ENCODE measurements at places on chromosomes 2 and 18.
A peak's percentile ranks its signal among the peaks of the same experiment; 100 is the strongest.

- DNase-seq, result peak; percentile 86
These were observed 1.6 kb upstream of the KLF7 start for GRCh38 chr2:207167099-207167923.

DNA sequence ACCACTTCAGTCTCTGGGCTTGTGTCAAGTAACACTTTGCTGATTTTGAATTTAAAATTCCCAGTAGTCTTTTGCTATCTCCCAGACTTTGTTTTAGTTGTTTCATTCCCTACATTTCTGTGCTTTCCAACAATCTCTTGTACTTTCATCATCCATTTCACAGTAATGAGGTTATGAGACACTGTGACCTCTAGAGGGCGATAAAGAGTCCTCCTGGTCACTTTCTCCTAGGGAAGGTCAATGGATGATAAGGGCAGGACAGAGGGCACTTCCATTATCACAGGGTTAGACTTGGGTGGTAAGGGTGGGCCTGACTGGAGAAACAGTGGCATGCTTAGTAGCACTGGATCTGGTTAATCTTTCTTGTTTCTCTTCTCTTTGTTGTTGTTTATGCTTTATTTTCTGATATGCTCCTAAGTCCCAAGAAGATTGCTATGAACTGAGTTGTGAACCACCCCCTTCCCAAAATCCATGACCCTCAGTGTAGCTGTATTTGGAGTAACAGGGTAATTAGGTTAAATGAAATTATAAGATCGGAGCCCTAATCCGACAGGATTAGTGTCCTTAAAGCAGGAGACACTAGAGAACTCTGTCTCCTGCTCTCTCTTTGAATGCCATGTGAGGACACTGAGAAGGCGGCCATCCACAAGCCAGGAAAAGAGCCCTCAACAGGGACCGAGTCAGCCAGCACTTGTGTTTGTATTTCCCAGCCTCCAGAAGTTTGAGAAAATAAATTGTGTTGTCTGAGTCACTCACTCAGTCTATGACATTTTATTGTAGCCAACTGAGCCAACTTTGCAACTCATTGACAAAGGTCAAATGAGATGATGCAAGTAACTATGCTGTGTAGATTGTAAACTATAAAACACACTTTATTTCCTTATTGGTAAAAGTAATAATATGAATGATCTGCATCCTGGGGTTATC is 779.2 kb downstream of the CNTNAP5 start:
- DNase-seq, result peak; percentile 0

GRCh38 chr2:117686699-117687098 is 127.8 kb upstream of the DDX18 start:
- no peak for DNase-seq

GRCh38 chr2:186575302-186575701 is 14.6 kb upstream of the ITGAV start:
- DNase-seq, result peak; percentile 98

- peak; percentile 26 for DNase-seq
These were observed 182.1 kb downstream of the AGAP1 start for GRCh38 chr2:235675678-235676535.

DNA sequence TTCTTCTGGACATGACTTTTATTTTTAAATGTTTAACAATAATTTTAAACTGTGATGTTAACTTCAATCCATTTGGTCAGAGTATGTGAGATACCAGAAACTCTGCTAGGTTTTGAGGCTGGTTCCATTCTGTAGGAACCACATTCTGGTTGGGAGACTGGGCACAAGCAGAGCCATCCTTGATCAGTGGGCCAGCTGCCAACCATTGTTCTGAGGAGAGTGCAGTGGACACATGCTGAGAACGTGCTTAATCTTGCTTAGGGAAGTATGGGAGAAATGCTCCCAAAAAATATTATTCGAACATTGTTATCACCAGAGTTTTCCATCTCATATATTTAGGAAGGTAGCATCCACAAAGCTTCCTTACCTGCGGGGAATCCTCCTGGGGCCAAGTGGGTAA is 155.8 kb downstream of the RTN4 start:
- DNase-seq, result no peak

DNA sequence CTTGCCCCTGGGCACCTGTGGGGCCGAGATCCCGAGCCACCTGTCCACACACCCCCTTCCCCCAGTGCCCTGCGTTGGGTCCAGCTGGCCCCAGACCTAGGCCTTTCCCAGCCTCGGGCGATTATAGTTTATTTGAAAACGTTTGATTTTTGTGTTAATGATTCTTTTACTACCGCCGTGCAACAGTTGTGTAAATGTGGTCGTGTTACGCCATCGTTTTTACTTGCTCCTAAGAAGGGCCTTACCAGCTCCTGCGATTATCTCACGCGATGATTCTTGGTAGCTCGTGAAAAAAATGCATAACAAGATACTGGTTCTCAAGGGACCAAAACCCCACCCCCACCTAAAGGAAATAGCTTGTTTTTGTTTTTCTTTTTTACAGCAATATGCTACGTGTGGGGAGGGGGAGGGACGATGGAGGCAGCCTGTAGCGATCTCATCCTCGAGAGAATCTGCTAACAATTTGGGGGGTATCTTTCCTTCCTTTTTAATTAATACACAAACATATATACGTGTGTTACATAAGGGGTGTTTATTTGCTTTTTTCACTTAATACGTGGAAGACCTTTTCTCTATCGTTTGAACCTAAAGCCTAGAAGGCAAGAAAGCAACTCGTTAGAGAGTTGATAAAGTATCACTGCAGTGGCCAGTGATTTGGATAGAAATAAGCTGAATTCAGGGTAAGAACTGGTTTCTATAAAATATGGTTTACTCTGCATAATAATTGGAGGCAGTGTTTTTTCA is 1.0 kb downstream of the ZDBF2 start:
- DNase-seq, result peak; percentile 65
